NCI-H2029 (cell line): ENCODE measurements at places on chromosomes 2 and 18.

DNA sequence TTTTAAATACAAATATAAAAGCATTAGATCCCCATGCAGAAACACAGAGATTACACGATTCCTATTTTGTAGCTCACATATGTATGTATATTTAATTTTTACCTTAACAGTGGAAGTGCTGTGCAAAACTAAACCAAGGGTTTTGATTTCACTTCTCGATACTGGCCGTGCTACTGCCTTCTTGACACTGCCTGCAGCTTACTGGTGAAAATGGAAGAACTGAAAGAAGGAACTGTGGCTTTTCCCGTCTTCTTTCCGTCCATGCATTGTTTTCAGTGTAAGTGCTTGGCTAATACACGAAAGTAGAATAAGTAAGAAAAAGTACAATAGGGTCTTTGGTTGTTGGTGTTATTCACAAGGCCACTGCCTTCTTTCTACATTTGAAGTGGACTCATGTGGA lies 129.5 kb downstream of the NDUFA10 start:
- no peak for DNase-seq

GRCh38 chr2:102233132-102233884 lies 46.5 kb downstream of the IL1RL2 start:
- no peak for DNase-seq

DNA sequence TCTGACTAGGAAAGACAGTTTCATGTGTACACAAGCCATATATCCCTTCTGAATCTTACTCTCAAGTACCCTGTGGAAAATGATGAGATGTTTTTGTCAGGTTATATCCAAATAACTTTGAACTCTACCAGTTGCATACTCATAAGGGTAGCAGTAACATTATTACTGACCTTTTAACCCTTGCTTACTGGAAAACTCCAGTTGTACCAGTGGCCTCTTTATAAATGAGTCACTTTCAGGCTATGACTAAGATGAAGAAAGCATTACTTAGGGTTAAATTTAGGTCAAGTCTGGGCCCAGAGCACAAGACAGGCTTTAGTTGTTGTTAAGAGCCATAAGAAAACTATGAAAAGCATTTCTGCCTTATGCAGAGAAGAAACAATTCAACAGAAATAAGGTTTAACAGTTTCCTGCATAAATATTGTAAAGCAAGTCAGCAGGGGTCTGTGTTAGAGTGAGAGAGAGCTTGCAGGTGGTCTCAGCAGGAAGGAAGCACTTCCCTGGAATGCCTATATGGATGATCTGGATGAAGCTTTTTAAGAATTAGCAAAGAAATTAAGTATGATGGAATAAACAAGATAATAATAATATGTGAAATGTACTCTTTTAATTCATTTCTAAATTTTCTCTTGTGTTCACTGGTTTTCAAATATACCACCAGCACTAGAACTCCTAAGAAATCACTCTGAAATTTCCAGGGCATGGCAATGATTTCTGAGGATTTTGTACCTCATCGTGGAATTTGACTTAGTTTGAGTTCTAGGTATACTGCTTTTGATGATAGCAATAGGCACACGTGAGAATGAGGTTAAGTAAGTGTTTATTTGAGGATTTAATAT lies 126.6 kb downstream of the UBE2E3 start:
- DNase-seq, result no peak

- DNase-seq, result no peak
These were observed 118.1 kb upstream of the EPAS1 start for GRCh38 chr2:46179037-46179621.

DNA sequence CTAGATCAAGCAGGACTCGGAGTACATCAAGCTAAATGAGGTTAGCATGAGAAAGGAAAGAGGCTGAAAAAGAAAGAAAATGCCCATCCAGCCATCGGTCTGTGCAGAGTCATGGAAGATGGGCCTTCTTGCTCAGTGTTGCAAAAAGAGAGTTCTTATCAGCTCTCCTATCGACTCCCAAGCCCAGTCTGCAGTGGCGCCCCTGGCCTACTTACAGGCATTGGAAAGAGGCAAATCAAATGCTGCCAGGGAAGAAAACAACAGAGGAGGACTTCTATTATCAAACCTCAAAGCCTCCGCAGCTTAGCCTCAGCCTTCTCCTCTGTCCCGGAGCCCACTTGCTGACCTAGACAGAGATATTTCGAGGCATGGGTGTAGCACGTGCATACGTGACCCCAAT lies 66.0 kb downstream of the CDH2 start:
- DNase-seq, result no peak

DNA sequence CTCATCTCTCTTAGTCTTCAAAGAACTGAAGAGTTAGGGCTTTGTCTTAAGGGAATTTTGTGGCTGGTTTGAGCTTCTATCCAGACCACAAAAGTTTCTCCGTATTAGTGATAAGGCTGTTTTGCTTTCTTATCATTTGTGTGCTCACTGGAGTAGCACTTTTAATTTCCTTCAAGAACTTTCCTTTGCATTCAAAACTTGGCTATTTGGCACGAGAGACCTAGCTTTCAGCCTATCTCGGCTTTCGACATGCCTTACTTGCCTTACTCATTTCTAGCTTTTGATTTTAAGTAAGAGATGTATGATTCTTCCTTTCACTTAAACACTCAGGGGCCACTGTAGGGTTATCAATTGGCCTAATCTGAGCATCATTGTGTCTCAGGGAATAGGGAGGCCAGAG lies 29.9 kb downstream of the HDHD2 start:
- DNase-seq, result no peak

DNA sequence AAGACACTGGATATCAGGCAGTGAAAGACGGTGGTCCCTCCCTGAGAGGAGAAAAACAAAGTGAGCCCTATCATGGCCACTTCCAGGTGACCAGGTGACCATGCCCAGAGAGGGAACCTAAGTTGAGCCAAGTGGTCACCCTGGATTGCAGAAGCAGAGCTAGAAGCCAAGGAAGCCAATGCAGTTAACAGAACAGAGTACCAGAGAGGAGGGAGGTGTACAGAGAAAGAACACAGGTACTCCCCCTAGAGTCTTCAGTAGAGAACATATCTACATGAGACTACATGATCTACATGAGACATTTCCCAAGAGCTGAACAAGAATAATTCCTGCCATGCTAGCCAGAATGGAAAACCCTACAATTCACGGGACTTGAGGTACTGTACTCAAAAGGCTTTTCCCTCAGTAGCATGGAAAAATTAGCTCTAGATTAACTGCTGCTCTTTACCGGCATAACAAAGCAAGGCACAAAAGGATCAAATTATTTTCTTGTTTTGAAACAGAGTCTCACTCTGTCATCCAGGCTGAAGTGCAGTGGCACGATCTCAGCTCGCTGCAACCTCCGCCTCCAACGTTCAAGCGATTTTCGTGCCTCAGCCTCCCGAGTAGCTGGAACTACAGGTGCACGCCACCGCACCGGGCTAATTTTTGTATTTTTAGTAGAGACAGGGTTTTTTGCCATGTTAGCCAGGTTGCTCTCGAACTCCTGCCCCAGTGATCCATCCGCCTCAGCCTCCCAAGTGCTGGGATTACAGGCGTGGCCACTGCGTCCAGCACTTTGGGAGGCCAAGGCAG lies 23.5 kb downstream of the ROCK2 start:
- DNase-seq, result no peak

GRCh38 chr2:77142141-77142540 lies 380.0 kb downstream of the LRRTM4 start:
- no peak for DNase-seq

DNA sequence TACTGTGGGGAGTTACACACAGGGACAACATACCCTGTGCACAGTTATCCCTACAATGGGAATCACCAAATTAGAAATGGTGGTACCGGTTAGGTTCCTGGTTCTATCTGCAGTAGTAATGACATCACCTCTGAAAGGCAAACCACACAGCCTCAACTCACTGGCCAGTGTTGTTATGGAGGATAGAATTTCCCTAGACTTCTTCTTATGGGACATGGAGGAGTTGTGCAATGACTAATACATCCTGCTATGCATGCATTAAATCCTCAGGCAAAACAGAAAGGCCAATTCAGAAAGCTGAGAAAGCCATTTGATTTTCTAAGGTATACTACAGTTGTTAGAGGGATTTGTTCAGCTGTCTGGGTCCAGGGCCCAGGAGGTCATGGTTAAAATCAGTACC lies 439.3 kb downstream of the TMX3 start:
- DNase-seq, result no peak

DNA sequence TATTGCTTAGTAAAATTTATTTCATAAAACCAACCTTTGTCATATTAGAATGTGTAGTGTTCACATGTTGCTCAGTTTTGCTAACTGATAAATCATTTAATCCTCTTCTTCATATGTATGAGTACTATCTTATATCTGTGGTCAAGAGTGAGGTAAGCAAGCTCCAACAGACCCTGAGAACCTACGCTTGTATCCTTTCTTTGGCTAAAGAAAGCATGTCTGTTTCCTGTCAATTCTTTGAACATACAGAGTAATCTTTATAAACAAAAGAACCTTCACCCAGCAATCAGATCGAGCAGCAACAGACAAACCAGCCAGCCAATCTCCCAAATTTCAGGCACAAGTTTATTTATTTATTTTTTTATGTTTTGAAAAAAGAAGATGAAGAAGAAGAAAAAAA lies 6.4 kb downstream of the ADCYAP1 start:
- DNase-seq, result no peak

DNA sequence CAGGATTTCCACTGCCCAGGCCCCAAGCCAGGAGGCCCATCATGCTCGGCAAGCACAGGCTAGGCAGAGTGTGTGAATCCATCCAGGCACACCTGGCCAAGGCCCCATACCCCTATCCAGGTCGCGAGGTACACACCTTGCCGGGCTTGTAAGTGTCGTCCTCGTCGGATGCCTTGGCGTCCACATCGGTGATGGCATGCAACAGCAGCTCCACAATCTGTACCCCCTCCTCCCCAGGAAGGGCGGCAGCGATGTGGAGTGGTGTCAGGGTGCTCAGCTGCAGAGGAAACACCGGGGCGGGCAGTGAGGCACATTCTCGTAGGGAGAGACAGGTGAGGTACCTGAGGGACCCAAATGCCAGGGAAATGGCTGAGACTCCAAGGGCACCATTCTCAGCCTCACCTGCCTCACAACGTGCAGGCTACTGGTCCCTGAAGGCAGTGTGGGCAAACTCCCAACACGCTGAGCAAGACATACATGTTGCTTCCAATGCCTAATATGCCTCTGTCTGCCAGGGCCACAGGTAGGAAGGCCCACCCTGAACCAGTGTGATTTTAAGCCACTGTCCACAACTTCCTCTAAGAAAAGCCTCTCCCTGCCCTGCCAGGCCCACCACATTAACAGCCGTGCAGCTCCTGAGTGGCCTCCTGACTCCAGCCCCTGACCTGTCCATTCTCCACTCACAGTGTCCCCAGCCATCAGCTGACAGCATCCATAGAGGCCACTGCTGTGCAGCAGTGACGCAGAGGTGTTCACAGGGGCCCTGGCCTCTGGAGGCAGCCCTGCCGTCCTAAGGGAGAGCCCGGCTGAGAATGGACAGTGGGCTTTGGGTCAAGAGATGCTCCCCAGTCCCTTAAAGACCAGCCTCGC lies 44.9 kb downstream of the ANKMY1 start:
- no peak for DNase-seq

DNA sequence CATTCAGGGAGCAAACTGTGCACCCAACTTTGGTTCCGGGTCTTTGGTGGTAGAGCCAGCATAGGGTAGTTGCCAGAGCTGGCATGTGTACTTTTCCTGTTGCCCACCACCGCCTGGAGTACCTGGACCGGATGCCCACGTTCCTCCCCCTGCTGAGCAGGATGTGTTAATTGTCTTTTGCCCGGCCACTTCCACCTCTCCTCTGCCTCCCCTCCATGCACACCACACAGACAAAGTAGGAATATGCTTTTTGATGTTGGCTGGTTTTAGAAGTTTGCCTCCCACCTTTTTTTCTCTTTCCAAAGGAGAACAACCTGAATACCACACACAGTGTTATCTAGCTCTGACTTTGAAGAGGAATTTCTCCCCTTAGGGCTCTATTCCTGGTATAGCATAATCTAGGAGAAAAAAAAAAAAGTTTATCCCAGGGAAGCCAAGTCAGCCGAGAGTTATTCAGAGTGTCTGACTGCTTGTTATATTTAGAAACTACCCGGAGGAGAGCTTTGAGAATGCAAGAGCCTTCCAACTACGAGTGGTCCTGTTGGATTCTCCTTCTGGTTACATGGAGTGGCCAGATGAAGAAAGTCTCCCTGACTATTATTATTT lies 111.9 kb downstream of the SETBP1 start:
- no peak for DNase-seq

- DNase-seq, result peak; percentile 46
These were observed 214.6 kb downstream of the SETBP1 start for GRCh38 chr18:44895176-44895798.

- DNase-seq, result no peak
These were observed 465.6 kb upstream of the POU3F3 start for GRCh38 chr2:104388296-104388695.

DNA sequence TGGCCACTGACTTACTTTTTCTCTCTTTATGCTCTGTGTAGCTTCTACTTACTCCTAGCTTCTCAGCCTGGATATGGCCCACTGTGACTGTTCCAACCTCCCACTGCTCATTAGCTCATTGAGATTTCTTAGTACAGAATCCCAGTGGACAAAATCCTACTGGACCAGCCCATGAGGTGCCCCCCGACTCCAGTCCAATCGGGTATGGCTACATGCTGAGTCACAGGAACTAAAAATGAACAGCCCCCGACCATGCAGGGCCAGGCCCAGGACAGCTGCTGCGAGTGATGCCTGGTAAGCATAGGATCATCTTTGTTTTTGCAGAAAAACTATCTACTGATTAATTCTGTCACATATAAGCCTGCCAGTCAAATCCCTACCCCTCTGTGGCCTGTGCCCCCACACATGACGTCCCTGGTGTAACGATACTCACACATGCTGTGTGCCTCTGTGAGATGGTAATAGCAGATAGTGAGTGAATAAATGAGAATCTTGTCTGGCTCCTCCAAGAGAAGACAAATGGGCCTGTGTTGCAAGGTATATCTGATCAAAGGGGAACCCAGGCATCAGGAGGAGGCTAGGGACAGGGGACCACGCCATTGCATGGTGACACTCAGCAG lies 85.9 kb upstream of the KLF7 start:
- no peak for DNase-seq

GRCh38 chr2:236569573-236569973 lies at the start of gene ACKR3:
ACKR3 (plus strand) TSS chr2:236569825; CDS start chr2:236580466, 10,641 bp downstream.
- DNase-seq, result peak; percentile 80

- no peak for DNase-seq
These were observed 83.2 kb downstream of the LAMA3 start for GRCh38 chr18:23772327-23773024.

DNA sequence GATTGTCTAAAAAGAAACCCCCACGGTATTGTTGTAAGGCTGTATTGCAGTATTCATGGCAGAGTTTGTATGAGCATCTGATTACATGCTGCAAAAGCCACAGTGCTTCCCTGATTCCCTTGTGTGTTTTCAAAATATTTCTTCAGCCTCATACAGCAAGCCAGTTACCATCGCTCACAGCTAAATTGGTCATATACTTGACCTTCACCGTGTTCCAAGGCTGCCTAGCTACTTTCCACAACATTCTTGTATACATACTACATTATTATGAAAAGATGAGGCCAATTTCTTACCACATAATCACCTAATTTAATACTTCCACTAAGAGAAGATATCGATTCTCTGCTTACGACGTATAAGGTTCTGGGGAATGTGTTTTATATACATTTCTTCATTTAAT lies 576.3 kb upstream of the CNTNAP5 start:
- DNase-seq, result no peak
